ENCODE measurements at places on chromosomes 4 and X. TPM values are rescaled to one million over a fixed set of nuclear protein-coding genes. Genes with fewer than 3 reads are reported as not detected.

The ADH1B gene
- 5.7 TPM for total RNA-seq

The LGI2 gene
- not detected for total RNA-seq

DNA sequence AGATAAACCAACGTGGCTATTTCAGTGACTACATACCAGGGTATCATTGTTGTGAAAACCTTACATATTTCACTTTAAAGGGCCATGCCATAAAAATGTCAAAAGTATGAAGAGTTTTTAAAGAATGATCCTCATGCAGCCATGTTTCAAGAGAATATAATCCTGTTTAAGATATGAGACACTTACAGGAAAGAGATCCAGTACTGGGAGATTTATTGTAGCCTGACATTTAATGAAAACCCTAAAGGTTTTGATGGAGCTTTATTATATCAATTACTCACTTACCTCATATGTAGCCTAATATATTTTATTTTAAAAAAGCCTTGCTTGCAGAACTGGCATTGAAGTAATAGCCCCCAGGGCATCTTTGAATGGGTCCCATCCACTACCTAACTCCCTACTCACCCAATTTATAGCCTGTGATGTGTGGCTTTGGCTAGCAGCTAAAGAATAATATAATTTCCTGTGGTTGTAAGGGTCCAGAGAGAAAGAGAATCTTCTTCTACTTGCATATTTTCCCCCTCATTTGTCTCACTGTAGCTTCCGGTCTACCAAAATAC is 7.7 kb upstream of the GABRG1 start:
- DNase-seq, result no peak

DNA sequence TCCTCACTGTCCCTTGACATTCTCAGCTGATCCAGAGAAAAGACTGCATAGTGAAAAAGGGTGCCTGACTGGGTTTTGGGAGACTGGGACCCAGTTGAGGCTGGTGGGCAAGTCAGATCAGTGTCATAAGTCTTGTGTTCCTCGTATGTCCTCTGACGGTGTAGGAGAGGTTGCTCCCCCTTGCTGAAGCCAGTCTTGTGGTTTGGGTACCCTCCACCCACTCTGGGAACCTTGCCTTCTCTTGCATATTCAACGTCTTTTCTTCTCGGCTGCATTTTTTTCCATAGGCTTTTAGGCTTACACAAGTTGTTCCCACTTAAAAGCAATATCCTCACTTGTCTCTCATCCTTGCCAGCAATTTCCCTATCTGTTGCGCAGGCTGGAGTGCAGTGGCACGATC is 211.9 kb downstream of the PTTG2 start:
- DNase-seq, result no peak

GRCh38 chr4:163367651-163368050 is 24.0 kb downstream of the NPY5R start:
- DNase-seq, result no peak

DNA sequence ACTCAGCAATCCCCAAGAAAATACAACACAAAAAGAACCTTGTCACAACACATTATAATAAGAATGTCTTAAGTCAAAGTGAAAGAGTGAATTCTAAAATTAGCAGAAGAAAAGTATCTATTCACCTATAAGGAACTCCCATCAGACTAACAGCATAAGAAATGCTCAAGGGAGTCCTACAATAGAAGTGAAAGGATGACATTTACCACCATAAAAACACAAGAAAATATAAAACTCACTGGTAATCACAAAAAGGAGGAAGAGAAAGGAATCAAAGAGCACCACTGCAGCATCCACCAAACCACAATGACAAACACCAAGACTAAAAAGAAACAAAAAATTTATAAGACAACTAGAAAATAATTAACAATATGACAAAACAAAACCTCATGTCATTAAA is 257.0 kb upstream of the AGTR2 start:
- DNase-seq, result no peak

The POF1B gene
- total RNA-seq, result not detected

The ASB5 gene
- total RNA-seq, result 0.32 TPM

DNA sequence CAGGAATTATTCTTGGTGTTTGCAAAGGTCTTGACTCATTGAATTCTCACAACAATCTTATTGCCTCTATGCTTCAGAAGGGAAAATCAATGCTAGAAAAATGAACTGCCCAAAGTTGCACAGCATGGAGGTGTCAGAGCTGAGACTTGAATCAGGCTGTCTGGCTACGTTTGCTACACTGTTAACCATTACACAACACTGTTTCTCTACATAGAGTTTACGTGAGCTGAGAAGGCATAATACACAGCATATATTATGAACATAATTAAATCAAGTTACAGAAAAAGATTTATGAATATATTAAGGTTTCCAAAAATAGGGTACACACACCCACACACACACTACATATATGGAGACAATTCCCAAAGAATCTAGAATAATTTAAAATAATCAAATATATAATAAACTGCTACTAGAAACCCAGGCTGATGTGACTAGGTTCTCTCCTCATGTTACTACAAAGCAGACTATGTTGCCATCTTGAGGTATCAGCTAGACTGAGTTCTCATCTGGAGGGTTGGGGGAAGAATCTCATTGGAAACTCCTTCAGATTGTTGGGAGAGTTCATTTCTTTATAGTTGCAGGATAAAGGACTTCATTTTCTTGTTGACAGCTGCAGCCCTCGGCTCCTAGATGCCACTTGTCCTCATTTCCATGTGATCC is 1270.5 kb downstream of the ARAP2 start:
- DNase-seq, result no peak

The HSFX4 gene
- not detected for total RNA-seq

DNA sequence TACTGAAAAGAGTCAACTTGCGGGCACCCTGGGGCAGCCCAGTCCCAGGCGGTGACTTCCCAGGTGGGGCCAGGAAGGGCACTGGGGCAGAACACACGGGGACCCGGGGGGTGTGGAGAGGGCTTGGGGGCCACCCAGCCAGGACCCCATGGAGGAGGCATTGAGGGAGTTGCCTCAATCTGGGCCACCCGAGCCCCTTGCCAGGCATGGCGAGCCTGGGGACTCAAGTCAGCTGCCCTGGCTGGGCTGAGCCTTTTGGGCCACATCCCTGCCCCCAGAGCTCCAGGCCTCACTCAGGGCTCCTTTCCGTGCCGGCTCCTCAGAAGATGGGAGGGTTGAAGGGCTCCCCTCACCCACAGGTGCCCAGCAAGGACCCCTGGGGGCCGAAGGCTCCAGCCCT is 6.6 kb upstream of the CPLX1 start:
- no peak for DNase-seq

The CT45A2 gene
- not detected for total RNA-seq

The AKAP17A gene
- total RNA-seq, result 48.7 TPM

GRCh38 chr4:149997881-149998421 is 80.3 kb upstream of the DCLK2 start:
- no peak for DNase-seq

DNA sequence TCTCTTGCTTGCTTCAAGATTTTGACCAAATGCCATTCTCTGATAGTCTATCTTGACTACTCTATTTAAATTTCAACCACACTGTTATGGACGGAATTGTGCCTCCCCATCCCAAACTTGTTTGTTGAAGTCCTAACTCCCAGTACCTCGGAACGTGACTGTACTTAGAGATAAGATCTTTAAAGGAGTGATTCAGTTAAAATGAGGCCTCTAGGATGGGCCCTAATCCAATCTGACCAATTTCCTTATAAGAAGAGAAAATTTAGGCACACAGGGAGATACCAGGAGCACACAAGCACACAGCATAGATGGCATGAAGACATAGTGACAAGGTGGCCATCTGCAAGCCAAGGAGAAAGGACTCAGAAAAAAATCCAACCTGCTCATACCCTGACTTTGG is 269.9 kb downstream of the KCNIP4 start:
- no peak for DNase-seq

The IGFBP7 gene
- total RNA-seq, result 3,484 TPM

DNA sequence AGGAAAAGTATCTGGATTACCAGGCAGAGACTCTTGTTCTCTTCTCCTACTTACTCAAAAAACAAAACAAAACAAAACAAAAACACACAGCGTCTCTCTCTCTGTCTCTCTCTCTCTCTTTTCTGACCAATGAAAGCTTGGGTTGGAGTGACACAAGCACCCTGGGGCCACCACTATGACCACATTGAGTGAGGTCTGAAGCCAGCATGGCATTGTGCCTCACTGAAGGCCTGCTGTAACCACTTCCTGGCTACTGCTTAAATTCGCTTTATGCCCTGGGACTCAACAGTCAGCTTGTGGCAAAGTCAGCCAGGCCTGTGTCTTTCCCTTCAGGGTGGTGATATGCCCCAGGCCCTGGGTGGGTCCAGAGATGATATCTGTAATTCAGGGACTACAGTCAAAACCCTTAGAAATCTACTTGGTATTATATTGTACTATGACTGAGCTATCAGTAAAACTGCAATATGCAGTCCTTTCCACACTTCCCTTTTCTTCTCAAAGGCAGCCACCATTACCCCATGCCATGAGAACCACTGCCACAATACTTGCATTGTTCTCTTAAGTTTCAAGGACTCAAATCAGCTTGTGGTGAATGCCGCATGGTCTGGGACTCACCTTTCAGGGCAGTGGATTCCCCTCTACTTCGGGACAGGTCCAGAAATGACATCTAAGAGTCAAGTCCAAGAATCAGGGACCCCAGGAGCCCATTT is 606.8 kb upstream of the KLHL4 start:
- DNase-seq, result peak; percentile 57

The SPACA5 gene
- not detected for total RNA-seq

The MAGED4 gene
- total RNA-seq, result 95.8 TPM

The STIM2 gene
- 14.3 TPM for total RNA-seq

The SUPT20HL1 gene
- total RNA-seq, result not detected

The FAM241A gene
- 0.19 TPM for total RNA-seq

DNA sequence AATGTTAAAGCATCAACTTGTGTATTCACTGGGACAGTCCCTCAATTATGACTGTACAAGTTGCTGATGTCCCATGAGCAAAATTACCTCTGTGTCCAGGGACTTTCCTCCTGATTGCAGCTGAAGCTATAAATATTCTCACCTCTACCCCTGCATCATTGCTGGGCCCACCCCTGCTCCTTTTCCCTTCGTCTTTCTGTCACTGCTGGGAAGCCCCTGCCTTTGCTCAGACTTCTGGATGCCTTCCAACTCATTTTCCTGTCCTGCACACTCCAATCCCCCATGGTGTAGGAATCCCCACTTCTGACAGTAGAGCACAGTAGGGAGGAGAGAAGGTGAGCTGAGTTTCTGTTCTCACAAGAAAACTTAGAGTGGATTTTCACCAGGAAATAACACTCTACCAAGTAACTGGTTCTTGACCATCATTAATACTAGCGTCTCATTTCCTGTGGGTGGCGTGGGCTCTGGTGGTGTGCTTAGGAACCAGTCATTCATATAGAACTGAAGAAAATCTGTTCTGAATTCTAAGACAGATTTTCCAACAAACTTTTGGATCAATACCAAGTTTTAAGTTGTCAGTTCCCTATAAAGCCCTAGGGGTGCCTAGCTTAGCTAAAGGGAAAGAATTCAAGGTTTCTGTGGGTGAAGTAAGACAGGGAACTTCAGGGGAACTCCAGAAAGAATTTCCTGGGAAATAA is 136.2 kb upstream of the MED14 start:
- DNase-seq, result no peak

- no peak for DNase-seq
Observed at GRCh38 chr4:83604321-83604720, 68.4 kb downstream of the GPAT3 start.

DNA sequence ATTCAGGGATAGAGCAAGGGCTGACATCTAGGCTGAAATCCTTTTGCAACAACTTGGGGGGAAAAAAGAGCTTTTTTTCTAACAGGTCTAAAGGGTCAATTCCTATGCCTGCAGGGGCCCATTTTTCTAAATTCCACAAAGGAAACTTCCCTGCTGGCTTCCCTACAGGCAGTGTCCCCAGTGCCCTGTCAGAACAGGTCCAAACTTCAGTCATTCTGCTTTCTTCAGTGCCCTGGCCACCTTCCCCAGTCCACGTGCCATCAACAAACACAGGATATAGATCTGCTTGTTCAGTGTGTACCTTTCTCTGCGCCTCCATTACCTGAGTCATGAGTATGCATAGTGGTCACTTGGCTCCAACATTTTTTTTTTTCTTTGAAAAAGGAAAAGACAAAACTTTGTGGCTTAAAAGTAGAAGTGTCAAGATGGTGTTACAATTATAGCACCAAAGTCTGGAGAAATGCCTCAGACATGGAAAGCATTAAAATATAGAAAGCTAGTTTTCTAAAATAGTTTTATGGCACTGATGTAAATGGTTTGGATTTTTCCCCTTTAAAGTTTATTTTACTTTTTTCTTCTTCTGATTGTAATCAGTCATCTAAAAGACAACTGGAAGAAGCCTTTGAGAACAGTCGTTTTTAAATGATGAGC is 84.0 kb upstream of the JADE1 start:
- no peak for DNase-seq

GRCh38 chrX:103467887-103468286 is 51.4 kb downstream of the RAB40A start:
- no peak for DNase-seq

The ACOT9 gene
- total RNA-seq, result 57.9 TPM

The IQSEC2 gene
- 8.8 TPM for total RNA-seq

DNA sequence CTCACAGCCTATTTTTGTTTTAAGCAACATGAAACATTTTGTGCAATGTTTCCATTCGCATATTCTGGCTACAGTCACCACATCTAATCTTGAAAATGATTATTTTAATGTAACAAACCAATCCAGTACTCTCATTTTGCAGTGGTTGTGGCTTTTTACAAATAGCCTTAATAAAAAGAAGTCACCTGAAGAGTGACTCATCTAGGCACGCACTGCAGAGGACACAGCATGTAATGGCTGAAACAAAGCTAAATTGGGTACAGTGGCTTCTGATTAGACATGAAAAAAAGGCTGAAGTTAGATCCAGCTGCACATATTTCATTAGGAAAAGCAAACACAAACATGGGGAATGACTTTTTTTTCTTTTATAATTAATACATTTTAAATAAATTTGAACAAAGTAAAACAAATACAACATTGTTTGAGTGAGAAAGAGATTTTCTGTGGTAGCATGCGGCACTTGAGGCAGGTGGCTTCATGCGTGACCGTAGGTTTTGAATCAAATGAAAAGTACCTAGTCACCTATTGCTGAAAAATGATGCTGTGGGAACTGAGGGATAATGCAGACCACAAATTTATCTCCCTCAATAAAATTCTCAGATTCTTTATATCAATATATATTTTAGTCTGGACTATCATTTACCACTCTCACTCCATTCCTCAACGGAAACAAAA is 240.8 kb upstream of the DDX53 start:
- DNase-seq, result no peak

GRCh38 chr4:74397748-74398426 is 32.9 kb downstream of the EREG start:
- DNase-seq, result no peak

The FIP1L1 gene
- 54.8 TPM for total RNA-seq

DNA sequence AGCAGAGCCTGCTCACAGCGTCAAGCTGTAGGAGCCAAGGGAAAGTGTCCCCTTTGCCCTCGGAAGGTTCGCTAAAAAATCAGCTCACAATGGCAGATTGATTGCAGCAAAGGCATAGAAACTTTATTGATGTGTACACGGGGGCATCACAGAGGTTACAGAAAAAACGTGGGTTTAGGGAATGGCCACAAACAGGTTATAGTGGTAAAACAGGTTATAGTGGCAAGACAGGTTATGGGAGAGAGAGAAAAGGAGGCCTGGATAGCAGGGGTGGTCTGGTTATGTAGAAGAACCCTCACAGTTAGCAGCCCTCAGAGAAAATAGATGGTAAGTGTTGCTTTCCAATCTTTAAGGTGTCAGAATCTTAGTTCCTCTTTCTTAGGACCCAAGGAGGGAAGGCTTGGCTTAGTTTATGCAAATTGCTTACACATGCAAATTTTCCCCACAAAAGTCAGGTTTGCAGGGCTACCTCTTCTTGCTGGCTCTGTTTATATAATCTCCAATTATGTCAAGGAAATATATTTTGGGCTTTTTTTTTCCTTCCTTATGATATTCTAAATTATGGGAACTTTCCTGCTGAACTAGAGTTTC is 113.7 kb downstream of the BMP15 start:
- no peak for DNase-seq

The CAPN6 gene
- total RNA-seq, result not detected

The SPANXB1 gene
- not detected for total RNA-seq

Measured in osteocyte (in vitro differentiated cells).